ENCODE measurements at places on chromosomes 13 and 19.

DNA sequence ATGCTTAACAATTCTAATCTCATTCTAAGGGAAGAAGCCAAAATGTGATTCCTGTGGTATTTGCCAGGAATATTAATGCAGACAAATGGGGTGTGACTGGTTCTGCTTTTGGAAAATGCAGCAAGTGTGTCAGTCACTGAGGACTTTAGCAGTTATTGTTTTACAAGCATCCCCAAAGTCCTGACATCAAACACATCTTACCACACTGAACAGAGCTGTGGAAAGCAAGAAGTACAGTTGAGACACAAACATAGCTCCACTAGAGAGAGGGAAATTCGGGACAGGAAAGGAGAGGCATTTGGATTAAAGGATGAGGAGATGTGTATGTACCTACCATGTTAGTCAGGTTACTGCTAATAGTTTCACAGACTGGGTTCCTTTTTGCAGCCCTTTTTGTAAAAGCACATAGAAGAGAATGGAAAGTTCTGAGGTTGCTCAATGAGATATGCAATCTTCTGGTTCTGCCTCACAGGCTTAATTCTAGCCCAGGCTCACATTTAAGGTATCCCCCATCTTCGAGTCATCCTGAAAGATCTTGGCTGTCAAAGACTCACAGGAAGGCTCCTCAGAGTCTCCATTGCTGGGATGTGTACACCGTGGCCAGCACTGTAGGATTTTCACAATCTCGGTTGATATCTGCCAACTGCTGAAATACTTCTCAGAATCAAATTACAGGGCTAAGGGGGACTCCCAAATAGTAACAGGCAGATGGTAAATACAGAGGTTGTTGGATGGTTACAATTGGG, 316.6 kb downstream of the DNAJC15 start:
- DNase-seq: no peak

- peak; percentile 28 for DNase-seq
These were observed 87.0 kb upstream of the TM9SF2 start for GRCh38 chr13:99414048-99414995.

GRCh38 chr19:383922-384798, 24.8 kb downstream of the C2CD4C start:
- DNase-seq: peak; percentile 63

- no peak for DNase-seq
These were observed 9.6 kb downstream of the UPF1 start for GRCh38 chr19:18841400-18841799.
